Stimulated activated CD8-positive, alpha-beta memory T cell treated with anti-CD3 and anti-CD28 coated beads, Interleukin-12 subunit alpha, Interleukin-12 subunit beta, amount 100 ng/mL, for 4 hours (primary cell): ENCODE measurements at places on chromosomes 7 and 10.

GRCh38 chr7:76069238-76069638 lies 21.3 kb downstream of the MDH2 start:
- no peak for DNase-seq

GRCh38 chr10:128091636-128092210 lies 34.5 kb downstream of the MKI67 start:
- DNase-seq = no peak

GRCh38 chr7:158430308-158431034 lies 157.2 kb downstream of the PTPRN2 start:
- DNase-seq = no peak

GRCh38 chr7:18429547-18429946 lies 66.0 kb upstream of the HDAC9 start:
- no peak for DNase-seq

- DNase-seq = no peak
Measured at GRCh38 chr10:78261291-78261690, 227.6 kb downstream of the RPS24 start.

DNA sequence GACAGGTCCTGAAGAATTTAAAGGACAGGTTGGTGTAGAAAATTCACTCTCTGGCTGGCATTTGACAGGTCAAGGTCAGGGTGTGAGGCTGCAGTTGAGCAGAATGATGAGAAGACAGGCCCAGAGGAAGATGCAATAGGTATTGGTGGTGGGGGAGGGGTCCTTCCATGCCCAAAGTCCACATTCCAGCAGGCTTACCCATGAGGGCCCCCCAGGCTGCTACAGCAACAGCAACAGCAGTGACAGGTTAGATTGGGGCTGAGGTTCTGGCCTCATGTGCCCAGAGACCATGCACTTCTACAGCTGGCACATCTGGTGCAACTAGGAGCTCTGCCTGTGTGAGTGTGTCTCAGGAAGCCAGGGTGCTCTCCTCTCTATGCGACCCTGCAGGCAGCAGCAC lies 223.5 kb upstream of the GHITM start:
- DNase-seq = no peak

DNA sequence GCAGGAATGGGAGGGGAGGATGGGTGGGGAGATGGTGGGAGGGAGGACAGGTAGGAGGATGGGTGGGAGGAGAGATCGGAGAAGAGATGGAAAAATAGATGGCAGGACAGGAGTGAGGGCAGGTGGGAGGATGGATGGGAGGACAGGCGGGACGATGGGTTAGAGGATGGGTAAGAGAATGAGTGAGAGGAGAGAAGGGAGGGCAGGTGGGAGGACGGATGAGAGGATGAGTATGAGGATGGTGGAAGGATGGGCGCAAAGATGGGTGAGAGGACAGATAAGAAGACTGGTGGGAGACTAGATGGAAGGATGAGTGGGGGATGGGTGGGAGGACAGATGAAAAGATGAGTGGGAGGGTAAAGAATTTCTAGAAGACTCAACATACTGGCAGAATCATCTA lies 438.6 kb downstream of the PLXNA4 start:
- DNase-seq = no peak

DNA sequence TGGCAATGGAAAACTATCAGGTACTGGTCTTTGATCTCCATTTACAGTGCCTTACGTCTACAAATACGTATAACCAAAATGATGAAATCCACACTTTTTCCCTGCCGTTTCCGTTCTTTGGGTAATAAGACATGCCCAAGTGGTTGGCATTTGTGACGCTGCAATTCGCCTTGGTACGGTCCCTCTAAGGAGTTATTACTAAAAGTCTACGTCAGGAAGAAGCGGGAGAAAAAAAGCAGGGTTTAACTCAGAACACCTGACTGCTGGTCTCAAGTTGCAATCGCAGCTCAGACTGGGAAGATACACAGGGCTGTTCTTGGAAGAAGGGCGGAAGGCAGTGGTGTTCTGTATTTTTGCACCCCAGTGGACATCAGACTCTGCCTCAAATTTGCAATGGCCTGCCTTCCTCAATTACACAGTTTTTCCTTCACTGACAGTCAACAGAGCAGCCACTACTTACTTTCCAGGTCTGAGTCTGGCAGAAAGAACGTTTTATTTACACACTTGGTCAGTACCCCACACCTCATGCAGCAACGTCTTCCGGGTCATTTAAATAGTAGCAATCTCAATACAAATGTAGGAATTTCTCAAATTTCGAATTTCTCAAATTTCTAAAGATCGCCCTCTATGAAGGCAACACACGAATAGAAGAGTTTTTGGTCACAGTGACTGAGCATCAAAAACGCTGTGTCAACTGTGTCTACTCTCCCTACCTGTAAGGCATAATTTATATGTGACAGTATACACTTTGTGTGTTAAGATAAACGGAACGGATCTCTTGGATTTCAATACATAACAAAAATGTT lies 2.1 kb downstream of the BAIAP2L1 start:
- no peak for DNase-seq

GRCh38 chr7:123533929-123534382 lies 439 bp downstream of the IQUB start:
- DNase-seq = no peak

DNA sequence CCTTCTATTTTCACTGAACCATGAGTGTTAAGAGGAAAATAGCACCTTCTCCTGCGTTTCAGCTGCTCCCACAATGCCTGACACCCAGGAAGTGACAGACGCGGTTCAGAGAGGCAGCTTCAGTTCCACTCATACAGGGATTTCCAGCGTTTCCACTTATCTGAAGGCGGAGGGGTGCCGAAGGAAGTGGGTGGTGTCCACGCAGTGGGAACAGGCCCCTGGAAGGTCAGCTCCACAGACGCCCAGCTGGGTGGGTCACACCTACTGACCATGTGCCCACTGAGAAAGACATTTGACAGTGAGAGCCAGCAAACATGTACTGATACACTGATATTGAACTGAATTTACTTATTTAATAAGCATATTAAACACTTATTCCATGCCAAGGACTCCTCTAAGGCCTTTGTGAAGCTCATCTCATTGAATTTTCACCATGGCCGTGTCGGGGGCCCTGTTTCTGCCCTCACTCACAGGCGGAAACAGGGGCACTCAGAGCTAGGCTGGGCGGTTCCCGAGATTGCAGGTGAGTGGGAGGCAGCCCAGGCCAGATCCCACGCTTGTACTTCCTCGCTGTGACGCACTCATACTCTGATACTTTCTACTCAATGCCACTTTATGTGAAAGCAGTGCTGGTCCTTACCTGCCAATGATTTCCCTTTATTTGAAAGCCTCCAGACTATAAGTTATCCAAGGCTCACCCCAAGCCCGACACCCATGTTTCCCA lies 96.8 kb downstream of the TCERG1L start:
- DNase-seq = no peak

DNA sequence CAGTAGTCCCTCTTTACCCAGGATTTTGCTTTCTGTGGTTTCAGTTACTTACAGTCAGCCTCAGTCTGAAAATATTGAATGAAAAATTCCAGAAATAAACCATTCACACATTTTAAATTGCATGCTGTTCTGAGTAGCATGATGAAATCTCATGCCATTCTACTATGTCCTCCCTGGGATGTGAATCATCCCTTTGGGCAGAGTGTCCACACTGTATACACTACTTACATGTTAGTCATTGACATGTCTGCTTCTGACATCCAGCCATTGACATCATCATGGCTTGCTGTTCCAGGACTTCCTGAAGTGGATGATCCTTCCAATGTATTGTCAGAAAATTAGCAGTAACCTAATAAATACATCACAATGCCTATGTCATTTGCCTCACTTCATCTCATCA lies 34.6 kb upstream of the MALRD1 start:
- no peak for DNase-seq

- DNase-seq = no peak
Measured at GRCh38 chr10:98525969-98526368, 79.2 kb upstream of the HPS1 start.
